ENCODE measurements at places on chromosomes 6 and 20.

- DNase-seq: peak; percentile 57
Observed at GRCh38 chr6:142942805-142943227, 2.2 kb downstream of the HIVEP2 start.

DNA sequence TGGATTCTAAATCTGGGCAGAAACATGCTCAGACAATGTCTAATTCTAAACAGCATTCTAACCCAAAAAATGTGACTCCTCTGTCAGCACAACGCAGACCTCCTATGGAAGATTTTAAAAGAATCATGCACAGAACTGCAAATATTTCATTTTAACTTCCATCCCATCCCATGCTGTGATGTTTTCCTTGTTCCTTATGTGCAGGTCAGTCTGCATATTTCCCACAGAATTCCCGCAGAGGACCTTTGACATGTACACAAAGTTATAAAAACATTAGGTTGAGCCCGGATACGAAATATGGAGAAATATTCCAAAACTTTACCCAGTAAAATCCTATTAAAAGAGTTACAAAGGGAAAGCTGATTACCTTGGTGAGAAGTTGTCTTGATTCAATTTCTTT, 467.1 kb upstream of the EPHA7 start:
- DNase-seq: no peak

DNA sequence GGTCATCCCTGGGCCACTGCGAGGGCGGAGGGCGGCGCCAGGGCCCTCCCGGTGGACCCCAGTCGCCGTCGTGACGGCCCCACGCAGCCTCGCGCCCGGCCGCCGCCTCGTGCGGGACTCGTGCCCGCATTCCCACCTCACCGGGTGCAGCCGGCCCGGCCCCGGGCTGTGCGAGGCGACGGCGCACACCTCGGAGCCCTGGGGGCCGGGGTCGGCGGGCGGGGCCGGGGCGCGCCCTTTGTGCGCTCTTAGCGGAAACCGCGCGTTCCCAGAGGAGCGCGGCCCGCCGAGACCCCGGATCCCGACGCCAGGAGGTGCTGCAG, 5.5 kb upstream of the DLL1 start:
- DNase-seq: no peak

DNA sequence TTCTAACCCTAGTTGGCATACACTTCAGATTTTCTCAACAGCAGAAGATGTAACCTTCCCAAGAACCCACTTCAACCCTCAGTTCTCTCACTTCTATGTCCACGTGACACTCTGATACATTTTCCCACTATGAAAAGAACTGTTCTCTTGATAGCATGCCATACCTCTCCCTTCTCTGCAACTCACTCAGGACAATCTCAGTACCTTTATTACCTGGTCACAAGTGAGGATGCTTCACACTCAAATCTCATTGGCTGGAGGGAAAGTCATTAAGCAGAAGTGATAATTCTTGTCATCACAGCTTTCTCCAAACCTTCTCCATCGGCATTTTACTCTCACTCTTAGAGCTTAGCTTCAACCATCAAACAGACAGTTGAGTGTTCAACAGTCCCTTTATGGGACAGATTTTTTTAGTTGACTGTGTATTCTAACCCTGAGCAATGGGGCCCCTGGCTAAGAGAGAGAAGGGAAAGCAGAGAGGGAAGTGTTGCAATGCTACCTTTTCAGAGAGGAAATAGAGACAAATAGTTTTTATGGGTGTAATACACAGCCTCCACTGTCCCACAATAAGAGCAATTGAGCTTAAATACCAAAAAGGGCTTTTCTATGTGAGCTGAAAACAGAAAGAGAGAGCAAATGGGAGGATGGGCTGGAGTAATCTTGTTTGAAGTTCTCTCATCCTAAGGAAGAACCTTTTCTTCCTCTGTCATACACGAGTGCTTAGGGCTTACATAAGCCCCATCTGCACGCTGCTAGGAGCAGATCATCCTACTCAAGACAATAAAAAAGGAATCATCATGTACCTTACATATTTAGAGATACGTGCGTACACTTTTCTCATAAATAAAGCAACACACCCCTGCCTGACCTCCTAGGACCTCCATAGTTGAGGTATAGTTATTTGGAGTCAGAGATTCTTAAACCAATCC, 16.0 kb downstream of the HLA-DPA1 start:
- no peak for DNase-seq

DNA sequence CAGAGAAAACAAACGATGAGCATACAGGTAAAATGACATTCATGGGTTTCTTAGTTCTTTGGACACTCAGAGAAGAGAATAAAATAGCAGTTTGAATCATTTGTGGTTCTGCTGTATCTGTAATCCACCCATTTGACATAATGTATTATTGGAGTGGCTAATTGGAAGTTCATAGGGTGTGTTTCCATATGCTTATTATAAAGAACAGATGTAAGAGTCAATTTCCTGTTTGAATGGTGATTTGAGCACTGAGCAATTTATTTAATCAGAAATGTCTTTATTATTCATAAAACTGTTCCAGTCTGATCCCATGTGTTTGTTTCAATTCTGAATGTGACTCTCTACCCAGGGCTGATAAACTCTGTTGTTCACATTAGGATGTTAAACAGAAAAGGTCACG, 939.1 kb downstream of the KIF16B start:
- DNase-seq: no peak

GRCh38 chr6:168164462-168165061, 85.5 kb upstream of the FRMD1 start:
- no peak for DNase-seq

GRCh38 chr6:71446470-71446869, 157.9 kb downstream of the OGFRL1 start:
- DNase-seq: peak; percentile 22

DNA sequence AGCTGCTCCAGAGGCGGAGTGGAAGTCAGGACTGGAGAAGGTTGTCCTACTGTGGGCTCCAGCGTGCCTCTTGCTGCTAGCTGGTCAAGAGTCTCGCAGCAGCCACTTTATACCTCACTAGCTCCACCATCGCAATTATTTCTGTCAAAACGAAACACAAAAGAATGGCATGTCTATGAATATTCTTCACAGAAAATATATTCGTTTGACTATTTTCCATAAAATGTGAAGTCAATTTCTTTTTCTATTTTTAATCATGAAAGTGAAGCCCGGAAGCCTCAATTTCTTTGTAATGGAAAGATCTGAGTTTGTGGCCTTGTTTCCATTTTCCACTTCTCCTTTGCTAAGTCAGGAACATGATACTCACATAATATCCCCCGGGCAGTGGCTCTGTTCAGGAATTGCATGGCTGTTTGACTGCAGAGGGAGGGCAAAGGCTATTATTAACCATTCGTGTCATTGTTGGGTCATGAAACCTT, 51.7 kb downstream of the DTD1 start:
- DNase-seq: peak; percentile 66

DNA sequence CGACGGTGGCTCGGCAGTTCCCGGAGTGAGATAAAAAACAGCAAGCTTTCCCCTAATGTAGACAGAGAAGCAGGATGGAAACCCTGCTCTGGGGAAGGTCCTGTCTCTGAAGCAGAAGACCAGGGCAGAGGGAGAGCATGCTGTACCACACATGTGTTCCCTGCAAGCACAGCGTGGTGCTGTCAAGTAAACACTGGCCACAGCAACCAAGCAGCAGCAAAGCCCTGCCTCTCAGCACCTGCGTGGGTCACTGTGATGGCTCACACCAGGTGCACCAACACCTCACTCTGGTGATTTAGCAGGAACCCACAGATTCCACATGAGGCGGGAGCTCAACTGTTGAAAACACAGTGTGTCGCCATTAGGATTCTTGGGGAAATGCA, 65.2 kb upstream of the TXNDC5 start:
- no peak for DNase-seq

GRCh38 chr6:12034837-12035236, 22.7 kb downstream of the HIVEP1 start:
- DNase-seq: no peak

GRCh38 chr6:4220558-4220957, 85.2 kb upstream of the ECI2 start:
- no peak for DNase-seq

- no peak for DNase-seq
Observed at GRCh38 chr6:1227935-1228753, 83.8 kb upstream of the FOXQ1 start.

- DNase-seq: no peak
Observed at GRCh38 chr20:32607727-32608663, 22.9 kb upstream of the NOL4L start.

- DNase-seq: peak; percentile 87
Observed at GRCh38 chr6:29627755-29628418, 5.1 kb downstream of the GABBR1 start.

- DNase-seq: no peak
Observed at GRCh38 chr6:113976806-113977205, 5.9 kb upstream of the HDAC2 start.
